ENCODE measurements at places on chromosomes 2 and 18.

DNA sequence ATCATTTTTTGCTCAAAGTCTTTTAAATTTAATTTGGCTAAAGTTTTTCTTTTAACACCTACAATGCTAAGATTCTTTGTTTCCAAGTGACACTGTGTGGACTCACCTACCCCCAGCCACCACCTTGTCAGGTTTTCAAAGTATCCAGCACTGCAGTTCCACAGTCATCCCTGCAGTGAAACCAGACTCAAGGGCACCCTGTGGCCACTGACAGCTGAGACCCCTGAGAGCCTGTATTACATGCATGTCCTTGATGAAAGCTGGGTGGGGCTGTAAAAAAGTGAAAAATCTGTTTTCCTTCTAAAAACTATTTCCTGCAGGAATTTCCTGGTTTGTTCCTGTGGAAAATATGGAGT lies 19.9 kb downstream of the TPRKB start:
- no peak for DNase-seq

DNA sequence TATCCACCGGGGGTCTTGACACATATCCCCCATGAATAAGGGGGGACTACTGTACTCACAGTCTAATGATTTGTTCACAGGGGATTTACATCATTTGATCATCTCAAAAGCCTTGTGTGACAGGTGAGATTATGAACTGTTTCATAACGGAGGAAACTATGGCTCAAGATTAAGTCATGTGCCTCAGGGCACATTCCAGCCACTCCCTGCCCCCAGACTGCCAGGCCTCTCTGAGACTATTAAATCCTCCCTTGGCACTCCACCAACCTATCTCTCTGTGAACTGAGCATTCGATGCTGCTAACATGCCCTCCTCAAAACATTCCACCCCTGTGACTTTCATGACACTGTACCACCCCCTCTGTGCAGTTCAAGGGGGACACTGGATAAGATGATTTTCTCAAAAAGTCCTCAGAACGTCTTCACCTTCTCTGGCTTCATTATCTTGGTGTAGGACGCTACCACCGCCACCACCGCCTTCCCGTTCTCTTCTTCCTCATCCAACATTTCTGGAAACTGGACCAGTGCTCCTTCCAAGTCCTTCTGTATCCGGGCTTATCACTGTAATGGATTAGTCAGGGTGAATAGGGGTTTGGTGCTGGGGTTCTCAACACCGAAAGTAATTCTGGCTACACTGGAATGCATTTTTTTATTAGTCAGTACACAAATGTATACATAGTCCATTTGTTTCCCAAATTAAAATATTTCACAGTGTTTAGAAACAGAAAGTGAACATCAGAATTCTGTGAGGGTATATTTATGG lies 169.6 kb downstream of the KCNS3 start:
- no peak for DNase-seq

GRCh38 chr2:78465707-78466106 lies 559.8 kb upstream of the REG3G start:
- no peak for DNase-seq

DNA sequence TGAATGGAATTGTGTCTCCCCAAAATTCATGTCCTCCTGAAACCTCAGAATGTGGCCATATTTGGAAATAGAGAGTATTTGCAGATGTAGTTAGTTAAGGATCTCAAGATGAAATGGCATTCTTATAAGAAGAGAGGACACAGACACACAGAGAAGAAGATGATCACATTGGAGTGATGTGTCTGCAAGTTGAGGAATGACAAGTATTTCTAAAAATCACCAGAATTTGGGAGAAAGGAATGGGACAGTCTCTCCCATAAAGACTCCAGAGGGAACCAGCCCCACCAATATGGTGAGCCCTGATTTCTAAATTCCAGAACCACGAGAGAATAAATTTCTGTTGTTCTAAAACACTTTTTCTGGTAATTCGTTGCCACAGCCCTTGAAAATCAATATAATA lies 166.3 kb downstream of the C1D start:
- no peak for DNase-seq

GRCh38 chr2:69741229-69741574 lies 732 bp upstream of the ANXA4 start:
- DNase-seq, result no peak

GRCh38 chr18:13452388-13452811 lies 233.8 kb downstream of the LDLRAD4 start:
- no peak for DNase-seq

DNA sequence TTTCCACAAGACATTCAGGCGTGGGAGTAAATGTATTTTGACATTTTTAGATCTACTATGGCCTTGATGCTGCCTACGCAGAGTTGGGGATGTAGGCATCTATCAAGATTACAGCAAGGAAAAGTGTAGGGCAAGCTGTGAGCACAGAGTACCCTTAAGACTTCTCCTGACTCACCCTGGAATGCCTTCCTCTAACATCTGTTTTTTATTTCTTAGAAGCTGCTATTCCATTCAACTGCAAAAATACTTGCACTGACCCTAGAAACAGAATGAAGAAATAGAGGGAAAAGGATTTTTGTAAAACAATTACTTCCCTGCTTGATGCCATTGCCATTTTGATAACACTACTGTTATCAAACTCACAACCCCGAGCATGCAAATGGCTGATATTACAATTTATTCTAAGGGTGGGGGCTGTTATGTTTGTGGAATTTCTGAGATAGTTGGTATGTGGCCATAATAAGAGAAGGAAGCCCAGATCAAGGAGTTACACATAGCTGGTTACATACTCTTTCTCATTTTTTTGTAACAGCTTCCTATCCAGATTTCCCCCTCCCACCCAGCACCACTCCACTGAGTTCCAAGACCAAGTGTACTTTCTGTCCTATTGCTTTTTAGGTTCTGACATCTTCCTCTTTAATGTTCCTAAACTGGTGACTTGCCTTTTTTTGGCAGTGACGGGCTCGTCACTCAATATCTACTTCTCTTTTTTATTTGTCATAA lies 6.0 kb upstream of the ROCK1 start:
- no peak for DNase-seq

DNA sequence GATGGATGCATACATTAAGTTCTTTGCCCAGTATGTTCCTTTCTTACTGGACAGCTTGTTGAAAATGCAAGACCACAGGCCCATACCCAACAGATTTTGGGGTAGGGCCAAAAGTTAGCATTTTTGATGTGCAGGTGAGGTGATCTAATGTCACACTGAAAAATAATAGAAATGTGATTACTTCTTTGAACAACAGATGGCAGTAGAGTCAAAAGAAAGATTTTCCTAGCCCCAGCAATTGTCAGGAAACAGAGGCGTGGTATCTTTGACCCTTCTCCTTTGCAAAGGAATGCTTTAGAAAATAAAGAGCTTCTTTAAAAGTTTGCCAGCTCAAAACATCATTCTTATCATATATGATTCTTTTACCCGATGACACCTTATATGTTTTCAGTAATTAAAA lies 343.6 kb upstream of the SYT4 start:
- DNase-seq, result no peak

- no peak for DNase-seq
These were observed 71.7 kb downstream of the TPGS2 start for GRCh38 chr18:36757081-36757480.

GRCh38 chr18:49811151-49811938 lies 2.0 kb downstream of the ACAA2 start:
- no peak for DNase-seq

GRCh38 chr2:126887506-126887905 lies 11.2 kb upstream of the TEX51 start:
- no peak for DNase-seq

Data from cortex of kidney (tissue), 1 donor.